Vein endothelial cell (primary cell): ENCODE measurements at places on chromosomes 13 and 19. TPM values are rescaled to one million over a fixed set of nuclear protein-coding genes. Genes with fewer than 3 reads are reported as not detected.

KLHL1 gene
- total RNA-seq = not detected in 2 replicates

CGB1 gene
- total RNA-seq = not detected in 2 replicates

ZNF540 gene
- total RNA-seq = 0.19 and 0.33 TPM in 2 replicates

KIR3DL1 gene
- not detected in 2 replicates for total RNA-seq

RGCC gene
- total RNA-seq = 37.6 and 55.2 TPM in 2 replicates

MYO16 gene
- total RNA-seq = under 0.01 TPM in 1 of 2 replicates, not detected in the other

CGB5 gene
- total RNA-seq = not detected in 2 replicates

PCDH17 gene
- 1.4 and 1.6 TPM in 2 replicates for total RNA-seq

TNFRSF19 gene
- under 0.01 and 0.48 TPM in 2 replicates for total RNA-seq

SIGLECL1 gene
- not detected in 2 replicates for total RNA-seq

ZNF230 gene
- total RNA-seq = 3.0 and 5.2 TPM in 2 replicates

KLK3 gene
- not detected in 2 replicates for total RNA-seq

GPR12 gene
- total RNA-seq = not detected in 2 replicates

ENOX1 gene
- 0.65 and 1.6 TPM in 2 replicates for total RNA-seq

IGSF23 gene
- total RNA-seq = 0.29 and 0.65 TPM in 2 replicates

JAK3 gene
- 3.5 and 5.9 TPM in 2 replicates for total RNA-seq

CLEC17A gene
- not detected in 2 replicates for total RNA-seq

DACH1 gene
- 1.6 and 7.2 TPM in 2 replicates for total RNA-seq

CRX gene
- total RNA-seq = not detected in 2 replicates

ZNF787 gene
- 25.2 and 39.5 TPM in 2 replicates for total RNA-seq

MPHOSPH8 gene
- total RNA-seq = 9.2 and 9.8 TPM in 2 replicates

CYP2A6 gene
- not detected in 2 replicates for total RNA-seq

PDCD5 gene
- 61.7 and 93.6 TPM in 2 replicates for total RNA-seq

TMEM255B gene
- 24.8 and 36.1 TPM in 2 replicates for total RNA-seq

HNRNPA1L2 gene
- 3.4 and 4.9 TPM in 2 replicates for total RNA-seq

ZNF677 gene
- 20.6 and 30.4 TPM in 2 replicates for total RNA-seq

WDR87 gene
- not detected in 2 replicates for total RNA-seq

RPL36 gene
- total RNA-seq = 286 and 384 TPM in 2 replicates

UBAC2 gene
- total RNA-seq = 30.7 and 40.2 TPM in 2 replicates

ZNF382 gene
- total RNA-seq = 7.3 and 7.5 TPM in 2 replicates

IGFL2 gene
- total RNA-seq = not detected in 2 replicates

ETV2 gene
- 0.29 and 0.65 TPM in 2 replicates for total RNA-seq

CEACAM8 gene
- not detected in 2 replicates for total RNA-seq

TLE2 gene
- 13.0 and 34.6 TPM in 2 replicates for total RNA-seq

CGB7 gene
- total RNA-seq = 0.10 TPM in 1 of 2 replicates, not detected in the other

GARRE1 gene
- total RNA-seq = 63.7 and 74.4 TPM in 2 replicates

GNG8 gene
- not detected in 2 replicates for total RNA-seq

ZNF253 gene
- 6.5 and 6.7 TPM in 2 replicates for total RNA-seq

ZNF30 gene
- total RNA-seq = 3.9 and 5.1 TPM in 2 replicates

ATP1A3 gene
- under 0.01 TPM in 1 of 2 replicates, not detected in the other for total RNA-seq

HOMER3 gene
- 163 and 165 TPM in 2 replicates for total RNA-seq
